ENCODE measurements at places on chromosomes 3 and 15. TPM values are rescaled to one million over a fixed set of nuclear protein-coding genes. Genes with fewer than 3 reads are reported as not detected.

GRCh38 chr15:63922261-63922904, 88.6 kb upstream of the HERC1 start:
- DNase-seq = no peak
- no peaks in the 10 kb centered on the region for H3K36me3 ChIP-seq
- H3K4me1 ChIP-seq = no peaks in the 10 kb centered on the region
- H3K4me3 ChIP-seq = no peak overlapping the region
- no peak overlapping the region for H3K27ac ChIP-seq

Gene HTR3E
- total RNA-seq = not detected

Gene DHFR2
- total RNA-seq = 5.4 TPM

Gene MYEF2
- 21.8 TPM for total RNA-seq

- no peaks in the 10 kb centered on the region for H3K27me3 ChIP-seq
- no peak overlapping the region for H3K27ac ChIP-seq
- DNase-seq = no peak
- no peaks in the 10 kb centered on the region for H3K36me3 ChIP-seq
- H3K4me1 ChIP-seq = no peaks in the 10 kb centered on the region
- no peak overlapping the region for H3K4me3 ChIP-seq
These were observed 68.0 kb downstream of the MRPL46 start for GRCh38 chr15:88399021-88399685.

All from sigmoid colon (tissue), 7 donors.